Endothelial cell (in vitro differentiated cells): ENCODE measurements at places on chromosomes 2 and 18.
A peak's percentile ranks its signal among the peaks of the same experiment; 100 is the strongest.

GRCh38 chr2:107529146-107529545 lies 297.5 kb upstream of the RGPD4 start:
- DNase-seq: no peak

DNA sequence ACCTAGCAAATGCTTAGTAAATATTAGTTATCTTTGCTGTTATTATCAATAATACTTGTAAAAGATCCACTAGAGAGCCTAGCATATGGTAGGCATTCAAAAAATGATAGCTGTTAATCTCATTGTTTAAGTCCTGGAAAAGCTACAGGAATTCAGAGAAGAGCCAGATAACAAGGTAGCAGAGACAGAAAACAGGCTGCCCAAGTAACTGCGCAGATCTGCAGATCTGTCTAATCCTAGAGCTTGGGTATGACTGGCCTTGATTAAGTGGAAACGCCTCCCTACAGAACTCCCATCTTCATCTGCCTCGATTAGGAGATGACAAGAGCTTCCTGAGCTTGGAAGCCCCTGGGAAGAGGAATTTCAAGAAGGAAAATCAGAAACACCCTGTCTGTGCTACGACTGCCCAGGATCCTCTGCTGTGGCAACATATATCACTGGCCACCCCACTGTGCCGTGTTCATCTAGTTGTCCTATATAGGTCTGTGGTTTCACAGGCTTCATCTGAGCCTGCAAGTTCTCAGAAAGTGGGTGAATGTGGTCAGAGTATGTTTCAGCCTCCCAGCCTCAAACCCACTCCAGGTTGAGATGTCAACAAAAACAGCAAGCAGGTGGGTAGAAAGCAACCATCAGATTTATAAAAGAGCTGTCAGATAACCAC lies 151.5 kb upstream of the PKDCC start:
- no peak for DNase-seq

DNA sequence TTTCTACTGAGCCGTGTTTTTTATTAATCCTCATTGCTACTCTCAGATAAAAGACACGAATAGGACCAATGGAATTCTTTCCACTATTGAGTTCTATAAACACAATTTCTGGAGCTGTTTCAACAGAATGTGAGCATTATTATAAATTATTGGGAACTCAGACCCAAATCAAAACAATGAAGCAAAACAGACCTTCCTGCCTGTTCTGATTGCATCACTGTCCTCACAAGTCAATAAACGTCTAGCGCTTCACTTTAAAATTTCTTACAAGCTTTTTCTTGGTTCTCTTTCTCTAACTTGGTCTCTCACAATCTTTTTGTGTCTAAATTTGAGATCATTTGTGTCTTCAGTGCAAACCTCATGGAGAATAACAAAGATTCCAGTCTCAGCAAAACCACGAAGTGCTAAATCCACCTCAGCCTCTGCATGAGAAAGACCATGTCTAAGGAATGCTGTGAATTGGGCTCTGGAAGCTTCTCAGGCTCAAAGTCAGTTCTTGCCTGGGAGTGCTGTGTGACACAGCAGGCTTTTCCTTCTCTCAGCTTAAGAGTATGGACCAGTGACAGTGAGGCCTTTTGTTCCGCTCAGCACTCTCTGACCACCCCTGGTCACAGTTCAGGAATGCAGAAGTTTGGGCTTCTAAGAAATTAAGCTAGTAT lies 22.8 kb downstream of the ARHGAP28 start:
- DNase-seq: peak; percentile 13

GRCh38 chr18:38575023-38575422 lies 1009.4 kb upstream of the CELF4 start:
- no peak for DNase-seq

GRCh38 chr2:96815326-96816126 lies 542 bp upstream of the CNNM3 start:
- no peak for DNase-seq

DNA sequence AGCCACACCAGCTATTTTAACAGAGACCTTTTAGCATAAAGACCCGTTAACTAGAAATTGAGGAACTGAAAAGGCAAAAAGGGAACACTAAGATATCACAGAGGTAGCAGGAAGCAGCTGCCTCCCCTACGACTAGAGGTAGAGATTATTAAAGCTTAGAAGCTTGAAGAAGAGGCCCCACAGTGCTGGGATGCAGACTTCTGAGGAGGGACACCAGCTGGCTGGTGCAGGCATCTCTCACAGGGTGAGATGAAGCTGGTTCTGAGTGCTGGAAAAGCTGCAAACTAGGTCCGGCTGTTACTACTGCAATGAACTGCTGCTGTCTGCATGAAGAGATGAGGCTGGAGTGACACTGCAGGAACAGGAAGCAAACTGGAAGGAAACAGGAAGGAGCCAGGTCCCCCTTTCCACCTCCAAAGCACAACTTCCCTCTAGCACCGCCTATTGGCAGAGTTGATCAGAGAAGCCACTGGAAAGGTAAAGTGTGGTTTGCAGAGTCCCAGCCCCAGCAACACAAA lies 61.2 kb upstream of the MRPS9 start:
- DNase-seq: peak; percentile 50

DNA sequence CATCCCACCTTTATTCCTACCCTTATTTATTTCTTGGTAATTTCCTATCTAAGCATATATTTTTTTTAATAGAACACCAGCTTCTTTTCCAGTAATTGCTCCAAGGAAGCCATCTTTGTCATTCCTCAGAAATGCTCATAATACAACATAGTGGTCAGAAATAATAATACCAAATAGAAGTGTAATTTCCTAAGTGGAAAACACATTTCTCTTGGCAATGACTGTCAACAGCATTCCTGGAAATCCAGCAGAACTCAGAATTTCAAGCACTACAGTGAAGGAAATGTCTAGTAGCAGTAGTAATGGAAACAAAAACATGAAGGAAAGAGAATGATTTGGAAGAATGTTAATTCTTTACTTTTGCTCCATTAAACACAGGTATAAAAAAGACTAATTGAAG lies 56.6 kb downstream of the GDF7 start:
- no peak for DNase-seq

- no peak for DNase-seq
Measured at GRCh38 chr2:71948781-71949536, 198.7 kb downstream of the CYP26B1 start.

DNA sequence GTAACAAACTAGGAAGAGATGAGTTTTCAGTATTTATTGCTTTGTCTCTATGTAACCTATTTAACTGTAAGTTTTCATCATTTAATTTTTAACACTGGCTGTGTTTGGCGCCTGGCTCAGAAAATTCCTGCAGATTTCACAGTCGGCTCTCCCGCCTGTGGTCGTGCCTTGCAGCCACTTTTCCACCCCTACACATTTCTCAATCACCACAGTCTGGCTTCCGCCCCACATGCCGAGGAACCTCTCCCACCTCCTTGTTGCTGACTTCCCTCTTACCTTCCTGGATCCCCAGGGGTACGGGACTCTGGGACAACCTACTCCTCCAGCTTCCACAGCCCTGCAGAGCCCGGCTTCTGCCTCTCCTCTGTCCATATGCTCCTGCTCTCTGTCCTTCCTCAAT lies 41.6 kb upstream of the MGAT4A start:
- no peak for DNase-seq

- no peak for DNase-seq
Measured at GRCh38 chr2:170878505-170878904, 50.5 kb upstream of the GORASP2 start.

DNA sequence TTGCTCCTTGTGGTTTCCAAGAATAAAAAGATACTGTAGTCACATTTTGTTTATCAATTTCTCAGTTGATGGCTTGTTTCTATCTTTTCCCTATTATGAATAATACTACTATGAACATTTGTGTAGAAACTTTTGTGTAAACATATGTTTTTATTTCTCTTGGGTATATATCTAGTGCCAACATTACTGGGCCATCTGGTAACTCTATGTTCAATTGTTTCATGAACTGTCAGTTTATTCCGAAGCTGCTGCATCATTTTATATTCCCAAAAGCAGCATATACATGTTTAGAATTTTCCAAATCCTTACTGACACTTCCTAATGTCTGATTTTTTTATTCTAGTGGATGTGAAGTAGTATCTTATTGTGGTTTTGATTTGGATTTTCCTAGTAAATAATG lies 737.6 kb upstream of the TMEFF2 start:
- no peak for DNase-seq

DNA sequence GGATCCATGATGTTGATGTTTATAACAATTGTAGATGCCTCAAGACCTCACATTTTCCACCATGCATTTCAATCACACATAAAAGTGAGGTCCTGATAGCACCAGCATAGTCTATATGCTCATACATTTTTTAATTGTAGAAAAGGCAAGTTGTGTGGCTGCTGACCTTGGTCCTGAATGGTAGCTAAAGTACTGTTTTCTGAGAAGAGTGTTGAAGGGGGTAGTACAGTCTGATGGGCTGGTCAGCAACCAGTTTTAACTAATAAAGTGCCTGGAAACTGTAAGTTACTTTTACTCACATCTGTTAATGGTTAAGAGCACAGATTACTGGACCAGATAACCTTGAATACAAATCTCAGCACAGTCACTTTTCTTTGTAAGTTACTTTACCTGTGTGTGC lies 15.9 kb downstream of the ZNF638 start:
- DNase-seq: peak; percentile 20

GRCh38 chr2:26847655-26848335 lies at the start of gene DPYSL5:
TSS of gene DPYSL5 (plus strand) at chr2:26848132. CDS start at chr2:26898500, 50,368 bp downstream.
- DNase-seq: peak; percentile 51

DNA sequence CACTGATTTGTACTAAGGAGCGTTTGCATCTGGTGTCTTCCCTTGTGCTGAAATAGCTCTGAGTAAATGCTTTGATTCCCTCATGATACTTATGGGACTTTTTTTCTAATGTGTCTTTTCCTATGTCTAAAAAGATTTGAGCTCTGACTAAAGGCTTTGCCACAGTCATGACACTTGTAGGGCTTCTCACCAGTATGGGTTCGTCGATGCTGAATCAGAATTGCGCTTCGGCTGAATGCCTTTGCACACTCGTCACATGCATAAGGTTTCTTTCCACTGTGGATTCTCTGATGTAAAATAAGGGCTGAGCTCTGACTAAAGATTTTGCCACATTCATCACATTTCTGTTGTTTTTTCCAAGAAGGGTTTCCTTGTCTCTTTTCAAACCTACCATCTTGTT lies 8.0 kb downstream of the ZNF396 start:
- no peak for DNase-seq

GRCh38 chr18:49230326-49230725 lies 230.1 kb downstream of the DYM start:
- no peak for DNase-seq

- peak; percentile 68 for DNase-seq
Measured at GRCh38 chr18:46148810-46149209, 44.6 kb downstream of the HAUS1 start.

DNA sequence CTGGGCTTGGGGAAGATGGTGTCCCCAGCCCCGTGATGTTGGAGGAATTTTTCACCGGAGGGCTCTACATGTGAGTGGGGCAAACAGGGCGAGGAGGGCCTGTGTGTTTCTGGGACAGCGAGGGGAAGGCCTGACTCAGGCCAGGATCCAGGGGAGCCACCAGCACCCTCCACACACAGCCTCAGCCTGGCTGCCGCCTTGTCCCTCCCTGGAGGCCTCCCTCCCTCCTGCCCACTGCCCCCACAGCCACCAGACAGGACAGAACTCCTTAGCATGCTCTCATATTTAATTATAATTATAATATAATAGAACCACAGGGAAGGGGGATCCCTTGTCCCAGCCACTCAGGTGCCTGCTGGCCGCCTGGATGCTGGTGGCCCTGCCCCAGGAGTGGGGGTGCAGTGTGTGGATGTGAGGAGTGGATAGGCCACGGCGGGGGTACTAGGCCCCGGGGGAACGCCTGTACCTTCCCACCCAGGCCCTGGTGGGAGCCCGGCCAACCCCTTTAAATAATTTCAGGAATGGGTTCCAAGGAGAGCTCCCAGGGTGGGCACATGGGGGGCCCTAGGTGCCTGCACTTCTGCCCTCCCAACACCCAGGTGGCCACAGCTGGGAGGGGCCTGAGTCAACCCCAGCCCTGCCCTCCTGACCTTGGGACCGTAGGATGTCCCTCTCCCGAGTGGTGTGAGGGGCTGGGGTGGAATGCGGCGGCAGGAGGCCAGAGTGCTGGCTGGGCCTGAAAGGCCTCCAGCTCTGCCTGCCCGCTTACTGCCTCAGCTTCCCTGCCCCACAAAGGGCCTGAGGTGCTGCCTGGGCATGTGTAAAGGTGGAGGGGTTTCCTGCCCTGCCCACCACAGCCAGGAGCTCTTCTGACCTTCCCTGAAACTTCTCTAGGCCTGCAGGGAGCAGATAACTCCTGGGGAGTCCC lies 8.8 kb downstream of the PDCD1 start:
- no peak for DNase-seq

DNA sequence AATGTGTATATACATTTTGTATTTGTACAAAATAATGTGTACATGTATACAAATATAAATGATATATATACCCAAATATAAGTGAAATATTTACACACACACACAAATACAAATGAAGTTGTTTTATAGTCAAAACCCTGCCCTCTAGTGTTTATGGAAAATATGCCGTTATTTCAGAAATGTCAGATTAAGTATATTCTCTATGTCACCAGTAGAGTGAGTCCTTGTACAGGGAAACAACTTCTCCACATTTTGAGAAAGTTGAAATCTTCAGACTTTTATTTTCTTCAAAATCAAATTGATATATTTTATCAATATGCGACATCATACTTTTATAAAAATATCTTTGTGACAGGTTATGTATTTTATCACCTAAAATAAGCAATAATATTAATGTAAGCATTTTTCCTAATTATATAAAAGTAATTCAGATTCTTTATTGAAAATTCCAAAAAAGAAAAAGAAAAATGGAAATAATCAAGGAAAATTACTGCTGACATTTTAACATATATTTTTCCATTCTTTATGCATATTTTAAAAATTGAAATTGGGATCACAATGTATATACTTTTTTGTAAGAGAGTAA lies 22.4 kb downstream of the ARL6IP6 start:
- DNase-seq: no peak

GRCh38 chr2:231015478-231015877 lies 19.6 kb downstream of the SPATA3 start:
- no peak for DNase-seq

GRCh38 chr18:65661391-65661790 lies 89.4 kb upstream of the CDH7 start:
- no peak for DNase-seq

GRCh38 chr2:23789012-23789411 lies 137.9 kb downstream of the ATAD2B start:
- DNase-seq: no peak

DNA sequence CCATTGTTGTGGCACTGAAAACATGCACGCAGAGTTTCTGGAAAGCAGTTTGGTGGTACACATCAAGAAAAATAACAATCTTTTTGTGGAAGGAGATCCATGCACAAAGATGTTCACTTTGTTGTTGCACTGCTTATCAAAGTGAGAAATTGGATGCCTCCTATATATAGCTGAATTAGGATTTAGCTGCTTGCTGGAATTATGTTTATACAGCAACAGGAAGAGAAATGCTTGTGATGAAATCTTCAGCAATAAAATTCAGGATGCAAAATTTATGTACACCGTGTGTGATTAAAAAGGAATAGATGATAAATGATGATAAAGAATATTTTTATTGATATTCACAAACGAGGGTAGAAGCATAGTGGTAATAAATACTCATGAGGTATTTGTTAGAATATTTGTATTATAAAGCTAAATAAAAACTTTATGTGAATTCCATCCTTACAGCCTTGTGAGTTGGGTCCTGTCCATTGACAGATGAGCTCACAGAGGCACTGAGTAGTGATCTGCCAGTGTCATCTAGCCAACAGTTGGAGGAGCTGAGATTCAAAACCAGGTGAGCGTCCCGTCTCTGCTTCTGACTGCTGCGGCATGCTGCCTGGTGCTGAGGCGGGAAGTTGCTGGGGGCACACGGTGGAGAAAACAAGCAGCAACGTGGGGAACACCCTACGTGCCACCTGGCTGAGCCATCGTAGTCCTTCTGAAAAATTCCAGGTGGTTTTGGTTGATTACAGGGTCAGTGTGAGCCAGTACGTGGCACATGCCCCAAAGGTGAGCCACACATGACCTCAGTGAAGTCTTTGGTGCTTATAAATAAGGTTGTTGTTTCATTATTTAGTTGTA lies 80.2 kb downstream of the ASAP2 start:
- DNase-seq: no peak
